Breast epithelium (tissue), 4 donors: ENCODE measurements at places on chromosomes 2 and 18.
A peak's percentile ranks its signal among the peaks of the same experiment; 100 is the strongest.

DNA sequence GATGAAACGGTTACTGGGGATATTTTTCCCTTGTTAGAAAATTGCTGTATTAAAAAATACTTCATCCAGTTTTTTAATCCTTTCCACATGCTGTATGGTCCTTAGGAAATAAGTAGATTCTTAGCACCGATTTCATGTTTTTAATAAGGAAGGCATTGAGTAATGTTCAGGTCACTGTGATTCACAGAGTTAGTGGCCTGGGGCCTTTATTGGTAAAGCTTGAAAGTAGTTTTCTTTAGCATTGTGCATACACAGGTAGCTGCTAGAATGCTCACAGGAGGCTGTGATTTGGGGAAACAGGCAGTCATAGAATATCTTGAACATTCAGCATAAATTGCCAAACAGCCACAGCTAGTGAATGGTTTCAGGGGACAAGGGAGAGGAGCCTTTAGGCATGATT lies 79.8 kb downstream of the XRCC5 start:
- no peaks in the 10 kb centered on the region for H3K4me1 ChIP-seq
- no peaks in the 10 kb centered on the region for H3K36me3 ChIP-seq
- H3K27ac ChIP-seq: peak overlapping the region; percentile 46
- H3K4me3 ChIP-seq: no peak overlapping the region
- no peak for DNase-seq
- no peaks in the 10 kb centered on the region for H3K27me3 ChIP-seq

- DNase-seq: no peak
- H3K4me1 ChIP-seq: no peaks in the 10 kb centered on the region
- H3K27ac ChIP-seq: peak within 1 kb of the TSS; percentile 32
- peak within 1 kb of the TSS; percentile 44 for H3K4me3 ChIP-seq
These were observed at the start of gene ST6GAL2 for GRCh38 chr2:106885971-106886915. TSS of gene ST6GAL2 (minus strand) at chr2:106886167. CDS start at chr2:106843977, 42,190 bp downstream.

GRCh38 chr18:58359218-58359617 lies 269.7 kb downstream of the ALPK2 start:
- H3K4me1 ChIP-seq: no peaks in the 10 kb centered on the region
- no peak for DNase-seq
- H3K27me3 ChIP-seq: no peaks in the 10 kb centered on the region
- H3K36me3 ChIP-seq: no peaks in the 10 kb centered on the region
- H3K27ac ChIP-seq: no peak overlapping the region

DNA sequence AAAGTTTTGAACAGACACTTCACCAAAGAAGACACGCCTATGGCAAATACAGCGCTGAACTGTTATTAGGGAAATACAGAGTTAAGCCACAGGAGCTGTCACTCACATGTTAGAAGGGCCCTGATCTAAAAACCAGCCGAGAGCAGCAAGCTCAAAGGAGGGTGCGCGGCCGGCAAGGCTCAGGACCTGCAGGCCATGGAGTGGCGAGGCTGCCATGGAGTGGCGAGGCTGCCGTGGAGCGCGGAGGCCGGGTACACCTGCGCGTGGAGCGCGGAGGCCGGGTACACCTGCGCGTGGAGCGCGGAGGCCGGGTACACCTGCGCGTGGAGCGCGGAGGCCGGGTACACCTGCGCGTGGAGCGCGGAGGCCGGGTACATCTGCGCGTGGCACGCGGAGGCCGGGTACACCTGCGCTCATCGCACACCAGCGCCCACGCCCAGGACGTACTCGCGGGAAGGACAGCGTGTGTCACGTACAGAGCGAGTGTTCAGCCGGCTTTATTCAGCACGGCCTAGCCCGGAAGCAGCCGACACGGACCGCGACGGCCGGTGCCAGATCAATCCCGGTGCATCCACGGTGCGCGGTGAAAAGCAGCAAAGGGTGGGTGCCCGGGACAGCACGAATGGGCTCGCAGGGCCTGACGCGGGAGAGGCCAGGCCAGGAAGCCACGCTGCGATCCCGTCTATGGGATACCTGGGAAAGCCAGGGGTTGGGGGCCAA lies 68.8 kb downstream of the SLC66A2 start:
- H3K4me1 ChIP-seq: no peaks in the 10 kb centered on the region
- no peaks in the 10 kb centered on the region for H3K27me3 ChIP-seq
- H3K4me3 ChIP-seq: no peak overlapping the region
- DNase-seq: no peak

GRCh38 chr18:36155851-36156757 lies 26.4 kb downstream of the ELP2 start:
- H3K4me3 ChIP-seq: no peak overlapping the region
- DNase-seq: no peak
- no peak overlapping the region for H3K27ac ChIP-seq

GRCh38 chr2:222965555-222965954 lies 86.4 kb upstream of the KCNE4 start:
- no peak for DNase-seq
- H3K27ac ChIP-seq: no peak overlapping the region
- H3K4me1 ChIP-seq: no peaks in the 10 kb centered on the region
- H3K27me3 ChIP-seq: no peaks in the 10 kb centered on the region

- H3K27me3 ChIP-seq: no peaks in the 10 kb centered on the region
- no peak overlapping the region for H3K27ac ChIP-seq
- no peaks in the 10 kb centered on the region for H3K36me3 ChIP-seq
- no peaks in the 10 kb centered on the region for H3K4me1 ChIP-seq
- H3K4me3 ChIP-seq: no peak overlapping the region
These were observed 20.4 kb downstream of the PLA2R1 start for GRCh38 chr2:160042054-160042453.

DNA sequence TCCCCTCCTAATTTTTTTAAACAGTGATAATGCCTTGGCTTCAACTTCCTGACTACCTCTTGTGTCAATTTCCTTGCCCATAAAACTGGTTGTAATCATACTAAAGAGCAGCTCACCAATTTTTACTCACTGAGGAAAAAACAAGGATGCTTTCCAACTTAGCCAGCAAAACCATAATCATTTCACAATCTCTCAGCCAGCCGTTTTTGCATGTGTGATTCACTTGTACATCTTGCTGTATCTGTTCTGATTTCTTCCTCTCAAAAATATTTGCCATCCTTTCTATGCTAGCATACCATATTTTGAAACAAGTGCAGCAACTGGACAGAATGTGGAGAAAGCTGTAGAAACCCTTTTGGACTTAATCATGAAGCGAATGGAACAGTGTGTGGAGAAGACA lies 60.7 kb downstream of the RAB27B start:
- no peaks in the 10 kb centered on the region for H3K36me3 ChIP-seq
- DNase-seq: no peak
- H3K27me3 ChIP-seq: no peaks in the 10 kb centered on the region

DNA sequence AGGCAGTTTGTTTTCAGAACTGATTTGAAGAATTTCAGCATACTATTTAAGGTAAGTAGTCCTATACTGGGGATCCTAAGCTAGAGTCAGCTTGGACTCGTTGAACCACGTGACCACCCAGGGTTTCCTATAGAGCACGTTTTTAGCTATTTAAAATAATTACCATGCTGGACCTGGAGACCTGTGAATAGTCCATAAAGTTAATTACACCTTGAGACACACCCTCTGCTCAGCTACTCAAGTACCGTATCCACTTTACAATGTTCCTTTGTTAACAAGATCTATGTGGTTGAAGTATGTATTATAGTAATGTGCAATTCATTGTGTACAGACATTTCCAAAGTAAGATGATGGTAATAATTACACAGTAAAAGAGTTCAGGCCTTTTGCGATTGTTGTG lies 67.6 kb downstream of the CRIM1 start:
- H3K36me3 ChIP-seq: no peaks in the 10 kb centered on the region
- no peak for DNase-seq
- H3K4me3 ChIP-seq: no peak overlapping the region
- no peaks in the 10 kb centered on the region for H3K27me3 ChIP-seq

- no peak overlapping the region for H3K4me3 ChIP-seq
- DNase-seq: no peak
- no peaks in the 10 kb centered on the region for H3K27me3 ChIP-seq
- no peaks in the 10 kb centered on the region for H3K4me1 ChIP-seq
- no peaks in the 10 kb centered on the region for H3K36me3 ChIP-seq
- no peak overlapping the region for H3K27ac ChIP-seq
These were observed 15.2 kb upstream of the SCYGR1 start for GRCh38 chr2:227402959-227403358.

- H3K4me1 ChIP-seq: peaks cover 23% of the 10 kb centered on the region
- peak overlapping the region; percentile 39 for H3K4me3 ChIP-seq
- H3K36me3 ChIP-seq: no peaks in the 10 kb centered on the region
- peaks cover 86% of the 10 kb centered on the region for H3K27me3 ChIP-seq
- no peak overlapping the region for H3K27ac ChIP-seq
- DNase-seq: no peak
These were observed 3.5 kb downstream of the ADCYAP1 start for GRCh38 chr18:907885-908757.
